Stimulated activated CD8-positive, alpha-beta memory T cell treated with anti-CD3 and anti-CD28 coated beads, Interleukin-15, amount 100 ng/mL, for 48 hours (primary cell): ENCODE measurements at places on chromosomes 5 and 9.

- no peak for DNase-seq
These were observed 35.1 kb downstream of the TDRD7 start for GRCh38 chr9:97447001-97447400.

DNA sequence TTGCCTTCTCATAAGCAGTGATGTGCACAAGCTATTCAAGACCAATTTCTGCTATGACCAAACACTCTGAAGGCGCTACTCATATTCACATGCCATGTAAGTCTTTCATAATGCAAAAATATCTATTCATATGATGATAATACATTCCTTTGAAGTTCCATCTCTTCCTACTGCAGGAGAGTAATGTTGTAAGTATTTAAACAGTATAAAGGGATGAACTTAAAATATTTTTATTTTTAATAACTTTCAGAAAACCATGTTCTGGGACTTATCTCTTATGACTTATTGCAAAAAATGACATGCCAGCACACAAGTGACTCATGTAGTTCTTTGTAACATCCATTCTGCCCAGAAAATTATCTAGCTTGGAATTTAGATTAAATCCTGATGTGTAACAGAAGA is 376.4 kb downstream of the KCTD16 start:
- no peak for DNase-seq

DNA sequence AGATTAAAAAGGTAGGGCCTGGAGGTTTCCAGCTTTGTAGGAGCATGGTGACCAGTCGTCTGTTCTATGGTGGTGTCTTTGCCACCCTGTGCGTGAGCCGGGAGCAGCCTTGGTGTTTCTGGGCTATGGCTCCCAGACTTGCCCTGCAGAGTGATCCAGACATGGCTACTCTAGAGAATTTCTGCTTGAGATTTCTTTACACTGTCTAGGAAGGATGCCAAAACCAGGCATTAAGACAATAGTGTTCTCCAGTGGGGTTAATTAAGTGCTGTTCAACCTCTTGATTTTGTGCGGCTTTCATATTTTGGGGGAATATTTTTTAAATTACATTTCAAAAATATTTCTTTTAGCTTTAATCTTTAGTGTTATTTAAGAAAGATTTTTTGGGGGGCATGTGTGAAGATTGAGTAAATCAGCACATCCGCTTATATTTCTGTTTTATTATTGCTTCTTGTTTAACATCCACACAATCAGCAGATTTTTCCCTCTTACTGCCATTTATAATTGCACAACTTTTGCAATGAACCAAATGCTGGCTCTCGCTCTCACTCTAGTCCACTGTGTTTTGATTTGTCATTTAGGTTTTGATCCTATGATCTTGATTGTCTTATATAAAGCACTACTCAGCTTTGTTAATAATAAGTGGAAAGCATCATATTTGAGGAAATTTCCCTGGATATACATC is 110.5 kb downstream of the RASGRF2 start:
- no peak for DNase-seq

- no peak for DNase-seq
These were observed 129.9 kb downstream of the DMXL1 start for GRCh38 chr5:119200795-119201194.

DNA sequence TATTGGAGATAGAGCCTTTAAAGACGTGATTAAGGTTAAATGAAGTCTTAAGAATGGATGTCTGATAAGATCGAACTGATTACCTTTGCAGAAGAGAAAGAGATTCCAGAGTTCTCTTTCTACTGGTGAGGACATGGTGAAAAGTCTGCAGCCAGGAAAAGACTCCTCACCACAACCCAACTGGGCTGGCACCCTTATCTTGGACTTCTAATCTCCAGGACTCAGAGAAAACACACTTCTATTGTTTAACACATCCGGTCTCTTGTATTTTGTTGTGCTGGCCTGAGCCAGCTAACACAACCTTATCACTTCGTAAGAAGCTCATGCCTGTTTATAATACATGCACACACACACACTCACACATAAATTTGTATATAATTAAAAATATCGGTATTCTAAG is 489.1 kb downstream of the PRDM9 start:
- DNase-seq, result no peak

DNA sequence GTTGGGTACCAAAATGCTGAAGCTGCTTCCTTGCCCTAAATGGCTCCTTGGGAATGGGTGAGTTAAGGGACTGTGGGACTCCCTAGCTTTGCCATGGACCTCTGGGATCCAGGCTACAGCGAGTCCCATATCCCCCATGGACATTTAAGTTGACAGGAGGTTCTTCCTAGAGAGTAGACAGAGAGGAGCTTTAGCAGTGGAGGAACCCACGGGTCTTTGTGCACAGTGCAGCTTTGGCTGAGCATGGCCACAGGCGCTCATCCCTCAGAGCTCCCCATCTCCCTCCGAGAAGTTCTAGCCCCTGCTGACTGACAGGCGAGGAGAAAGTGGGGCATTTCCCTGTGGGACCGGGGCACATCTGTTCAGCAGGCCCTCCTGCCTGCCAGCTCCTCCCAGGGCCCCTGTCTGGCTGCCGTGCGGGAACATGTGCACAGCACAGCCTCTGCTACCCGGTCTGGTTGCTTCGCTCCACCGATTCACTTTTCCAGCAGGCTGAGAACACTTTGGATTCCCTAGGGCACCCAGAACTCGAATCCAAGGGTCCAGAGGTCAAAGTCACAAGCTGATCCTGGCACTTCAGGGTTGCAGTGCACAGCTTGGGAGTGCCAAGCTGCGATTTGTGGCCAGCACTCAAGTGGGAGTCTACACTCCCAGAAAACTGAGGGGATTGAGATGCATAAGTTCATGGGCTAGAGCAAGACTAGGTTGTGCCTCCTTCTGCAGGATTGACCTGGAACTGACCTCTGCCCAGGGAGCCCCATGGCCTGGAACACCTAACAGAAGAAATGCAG is 40.6 kb upstream of the DMRTA1 start:
- DNase-seq, result no peak

DNA sequence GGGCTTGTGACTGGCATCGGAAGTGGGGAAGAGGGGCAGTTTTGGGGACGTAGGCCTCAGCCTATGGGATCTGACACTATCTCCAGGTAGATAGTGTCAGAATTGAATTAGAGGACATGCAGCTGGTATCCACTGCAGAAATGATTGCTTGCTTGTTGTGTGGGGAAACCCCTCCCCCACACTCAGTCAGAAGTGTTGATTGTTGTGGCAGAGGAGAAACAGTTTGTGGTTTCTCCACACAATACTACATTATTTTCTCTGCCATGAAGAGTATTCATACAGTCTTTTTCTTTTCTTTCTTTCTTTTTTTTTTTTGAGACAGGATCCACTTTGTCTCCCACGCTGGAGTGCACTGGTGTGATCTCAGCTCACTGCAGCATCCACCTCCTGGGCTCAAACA is 113.9 kb downstream of the ARRDC3 start:
- peak; percentile 6 for DNase-seq
